ENCODE measurements at places on chromosomes 5 and 9.

DNA sequence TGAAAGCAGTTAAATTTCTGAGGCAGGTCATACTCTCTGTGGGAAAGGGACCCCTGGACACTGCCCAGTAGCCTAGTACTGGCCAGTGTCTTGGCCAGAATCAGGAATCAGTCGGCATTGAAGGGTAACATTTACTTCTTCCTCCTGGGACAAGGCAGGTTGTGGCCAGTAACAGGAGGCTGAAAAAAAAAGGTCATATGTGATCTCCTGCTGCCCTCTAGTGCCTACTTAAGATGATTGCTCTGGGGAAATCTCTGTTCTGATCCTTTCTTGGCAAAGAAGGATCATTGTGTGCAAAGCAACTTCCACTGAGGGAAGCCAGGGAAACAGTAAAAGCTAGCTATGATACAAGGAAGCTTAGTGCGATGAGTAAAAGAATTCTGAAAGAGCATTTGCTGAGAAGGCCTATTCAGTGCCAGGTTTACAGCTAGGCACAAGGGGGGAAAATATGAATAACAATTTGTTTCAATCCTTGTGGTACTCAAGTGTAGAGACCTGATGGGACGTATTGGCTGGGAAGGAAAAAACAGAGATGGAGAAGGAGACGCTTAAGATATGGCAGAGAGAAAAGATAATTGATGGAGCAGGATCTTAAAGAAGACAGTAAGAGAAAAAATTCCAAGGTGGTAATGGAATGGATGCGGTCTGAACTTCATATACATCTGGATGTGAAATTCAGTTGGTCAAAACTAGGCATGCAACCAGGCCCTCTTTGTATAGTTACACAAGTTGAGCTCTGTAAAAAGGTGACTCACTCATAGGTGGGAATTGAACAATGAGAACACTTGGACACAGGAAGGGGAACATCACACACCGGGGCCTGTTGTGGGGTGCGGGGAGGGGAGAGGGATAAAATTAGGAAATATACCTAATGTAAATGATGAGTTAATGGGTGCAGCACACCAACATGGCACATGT, 25.8 kb upstream of the TRIM32 start:
- H3K27me3 ChIP-seq: no peaks in the 10 kb centered on the region
- H3K4me1 ChIP-seq: no peaks in the 10 kb centered on the region
- DNase-seq: peak; percentile 60
- no peaks in the 10 kb centered on the region for H3K36me3 ChIP-seq
- no peak overlapping the region for H3K4me3 ChIP-seq
- no peak overlapping the region for H3K27ac ChIP-seq

DNA sequence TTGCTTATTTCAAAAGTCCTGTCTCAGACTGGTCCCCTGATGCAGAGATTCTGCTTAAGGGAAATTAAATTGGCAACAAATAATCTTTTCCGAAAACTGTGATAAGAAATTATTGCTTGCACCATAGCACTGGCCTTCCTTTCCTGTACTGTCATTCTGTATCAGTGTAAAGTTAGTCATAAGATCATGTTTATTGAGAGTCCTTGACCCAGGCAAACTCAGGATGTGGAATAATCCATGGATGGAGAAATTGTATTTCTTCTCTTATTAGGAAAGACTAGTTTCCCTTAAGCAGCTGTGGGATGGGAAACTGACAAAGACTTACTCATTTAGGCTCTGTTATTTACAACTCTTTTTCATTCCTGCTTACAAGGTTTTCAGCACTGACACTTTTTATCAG, 83.0 kb upstream of the RANBP6 start:
- H3K4me1 ChIP-seq: peaks cover 16% of the 10 kb centered on the region
- H3K27me3 ChIP-seq: no peaks in the 10 kb centered on the region
- H3K27ac ChIP-seq: no peak overlapping the region
- no peak for DNase-seq
- no peak overlapping the region for H3K4me3 ChIP-seq
- no peaks in the 10 kb centered on the region for H3K36me3 ChIP-seq

DNA sequence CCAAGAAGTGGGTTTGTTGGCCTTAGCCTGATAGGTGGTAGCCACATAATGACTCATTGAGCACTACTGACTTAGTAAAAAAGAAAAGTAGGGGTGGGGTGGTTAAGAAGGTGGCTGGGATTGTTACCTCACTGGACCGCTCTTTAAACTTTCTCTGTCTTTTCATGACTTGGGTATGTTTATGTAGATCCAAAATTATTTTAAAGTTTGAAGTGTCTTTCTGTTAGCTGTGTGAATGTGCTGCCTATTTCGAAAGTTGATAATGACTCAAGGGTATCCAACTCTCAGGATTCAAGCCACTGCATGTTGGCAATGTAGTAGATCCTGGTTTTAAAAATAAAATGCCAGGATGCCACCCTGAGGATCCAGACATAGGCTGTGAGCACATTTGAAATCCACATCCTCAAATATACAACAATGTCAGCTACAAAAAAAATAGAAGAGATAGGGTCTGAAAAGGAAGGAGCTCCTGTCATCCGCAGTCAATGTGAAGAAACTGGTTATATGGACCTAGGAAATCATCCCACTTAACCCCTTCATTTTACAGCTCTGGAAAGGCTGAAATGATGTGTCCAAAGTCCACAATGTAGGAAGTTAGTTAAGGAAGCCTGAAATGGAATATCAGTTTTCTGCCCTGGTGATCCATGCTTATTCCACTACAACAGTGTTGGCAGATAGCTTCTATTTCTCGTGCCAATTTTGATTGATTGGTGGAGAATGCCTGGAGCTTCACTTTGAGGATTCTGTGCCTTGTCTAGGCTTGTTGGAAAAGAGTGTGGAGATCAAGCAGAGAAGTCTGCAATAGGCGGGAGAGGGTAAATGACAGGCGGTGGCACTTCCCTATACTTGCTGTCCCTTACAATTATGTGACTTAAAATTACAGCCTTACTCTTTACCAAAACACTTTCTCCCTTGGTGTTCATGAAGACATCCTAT, 23.4 kb downstream of the ZNF462 start:
- no peak overlapping the region for H3K27ac ChIP-seq
- no peaks in the 10 kb centered on the region for H3K27me3 ChIP-seq
- H3K4me1 ChIP-seq: 0 out of 2 replicates have a peak, but pooled peaks cover 19% of the 10 kb centered on the region
- no peak overlapping the region for H3K4me3 ChIP-seq
- H3K36me3 ChIP-seq: no peaks in the 10 kb centered on the region
- no peak for DNase-seq

DNA sequence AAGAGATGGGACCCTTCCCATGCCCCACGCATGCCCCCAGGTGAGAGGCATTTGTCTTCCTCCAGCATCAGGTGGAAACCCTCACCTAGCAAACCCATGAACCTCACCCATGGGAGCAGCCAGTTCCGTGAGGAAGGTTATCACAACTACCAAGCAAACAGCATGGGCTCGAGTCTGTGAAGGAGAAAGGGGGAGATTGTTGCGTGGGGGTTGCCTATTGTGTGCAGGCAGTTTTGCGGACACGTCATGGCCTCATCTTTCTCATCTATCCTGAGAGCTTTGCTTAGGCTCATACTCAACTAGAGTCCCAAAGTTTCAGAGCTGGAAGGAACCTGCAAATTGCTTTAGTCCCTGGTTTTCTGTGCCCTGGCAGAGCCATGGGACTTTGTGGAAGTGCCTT, 73.6 kb upstream of the TGFBR1 start:
- no peak overlapping the region for H3K4me3 ChIP-seq
- H3K4me1 ChIP-seq: peaks cover 17% of the 10 kb centered on the region
- H3K27ac ChIP-seq: 0 out of 2 replicates have a peak overlapping the region, but pooled peaks have one; percentile 67
- H3K36me3 ChIP-seq: no peaks in the 10 kb centered on the region
- DNase-seq: no peak

GRCh38 chr9:114271556-114272510, 51.1 kb upstream of the ORM1 start:
- H3K4me1 ChIP-seq: peaks cover 8% of the 10 kb centered on the region
- DNase-seq: no peak
- no peaks in the 10 kb centered on the region for H3K36me3 ChIP-seq
- peaks cover 22% of the 10 kb centered on the region for H3K27me3 ChIP-seq

- H3K27ac ChIP-seq: no peak overlapping the region
- H3K4me3 ChIP-seq: no peak overlapping the region
- H3K36me3 ChIP-seq: no peaks in the 10 kb centered on the region
- no peaks in the 10 kb centered on the region for H3K27me3 ChIP-seq
These were observed 91.9 kb upstream of the TLR4 start for GRCh38 chr9:117612317-117612716.

Measured in PC-9 (cell line).